ENCODE measurements at places on chromosomes 16 and 17. TPM values are rescaled to one million over a fixed set of nuclear protein-coding genes. Genes with fewer than 3 reads are reported as not detected.

- no peak for DNase-seq
Measured at GRCh38 chr17:37133136-37133535, 184.4 kb downstream of the AATF start.

DNA sequence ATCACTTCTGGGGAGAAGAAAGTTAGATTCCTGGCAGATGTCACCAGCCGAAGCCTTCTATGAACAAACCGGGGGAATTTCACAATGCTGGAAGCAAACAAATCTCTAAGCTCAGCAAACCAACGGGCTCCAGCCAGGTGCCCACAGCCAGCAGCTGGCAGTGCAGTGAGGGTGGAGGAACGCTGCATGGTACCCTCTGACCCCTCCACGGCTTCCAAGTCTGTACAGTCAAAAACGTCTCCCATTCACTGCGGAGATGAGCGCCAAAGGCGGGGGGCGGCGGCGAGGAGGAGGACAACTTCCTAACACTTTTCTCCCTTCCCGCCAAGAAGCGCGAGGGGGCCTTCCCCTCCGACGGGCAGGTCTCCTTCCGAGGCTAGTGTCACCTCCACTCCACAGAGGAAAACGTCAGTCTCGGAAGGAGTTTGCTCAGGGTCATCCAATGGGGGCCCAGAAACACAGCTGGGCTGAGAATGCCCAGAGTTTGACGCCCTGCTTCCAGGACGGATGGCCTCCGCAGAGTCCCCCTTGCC, 924 bp downstream of the ZNF598 start:
- peak; percentile 68 for DNase-seq

DNA sequence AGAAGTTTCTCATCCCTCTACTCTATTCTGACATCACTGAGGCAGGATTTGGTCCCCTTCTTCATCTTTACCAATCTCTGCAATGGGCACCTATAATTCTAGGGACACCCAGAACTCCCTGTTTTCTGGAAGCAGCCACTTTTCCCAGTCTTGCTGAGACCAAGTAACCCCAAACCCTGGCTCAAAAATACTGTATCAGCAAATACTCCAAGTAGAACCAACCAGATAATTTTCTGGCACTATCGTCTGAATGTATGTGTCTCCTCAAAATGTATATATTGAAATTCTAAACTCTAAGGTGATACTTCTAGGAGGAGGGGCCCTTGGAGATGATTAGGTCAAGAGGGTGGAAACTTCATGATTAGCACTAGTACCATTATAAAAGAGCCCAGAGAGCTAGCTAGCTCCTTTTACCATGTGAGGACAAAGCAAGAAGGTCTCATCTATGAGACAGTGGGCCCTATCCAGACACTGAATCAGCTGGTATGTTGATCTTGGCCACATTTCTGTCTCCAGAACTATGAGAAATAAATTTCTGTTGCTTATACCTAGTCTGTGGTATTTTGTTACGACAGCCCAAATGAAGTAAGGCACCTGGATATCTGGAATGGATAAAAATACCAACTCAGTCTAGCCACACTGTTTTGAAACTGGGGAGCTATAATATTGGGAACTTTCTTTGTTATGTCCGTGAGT, 464.4 kb downstream of the CDH11 start:
- no peak for DNase-seq

GRCh38 chr16:66539623-66540469, 10.1 kb downstream of the TK2 start:
- no peak for DNase-seq

Gene SECTM1
- total RNA-seq, result 9.0 TPM
